ENCODE measurements at places on chromosomes 13 and 19.

DNA sequence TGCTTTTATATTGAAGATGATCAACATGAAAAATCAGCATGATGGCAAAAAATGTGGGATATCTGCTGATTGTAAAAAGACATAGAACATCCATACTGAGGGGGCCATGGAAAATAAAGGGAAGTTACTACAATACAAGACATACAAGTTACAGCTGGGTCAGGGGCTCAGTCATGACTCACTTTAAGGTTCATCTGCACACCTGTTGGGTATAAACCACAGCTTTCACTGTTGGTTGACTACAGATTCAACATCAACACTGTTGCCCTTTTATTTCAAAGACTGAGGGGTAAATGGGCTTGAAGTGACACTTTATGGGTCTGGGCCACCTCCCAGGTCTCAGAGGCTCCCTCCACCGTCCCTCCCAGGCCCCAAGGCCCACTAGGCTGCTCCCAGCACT is 98.1 kb upstream of the IRS2 start:
- no peak for DNase-seq

DNA sequence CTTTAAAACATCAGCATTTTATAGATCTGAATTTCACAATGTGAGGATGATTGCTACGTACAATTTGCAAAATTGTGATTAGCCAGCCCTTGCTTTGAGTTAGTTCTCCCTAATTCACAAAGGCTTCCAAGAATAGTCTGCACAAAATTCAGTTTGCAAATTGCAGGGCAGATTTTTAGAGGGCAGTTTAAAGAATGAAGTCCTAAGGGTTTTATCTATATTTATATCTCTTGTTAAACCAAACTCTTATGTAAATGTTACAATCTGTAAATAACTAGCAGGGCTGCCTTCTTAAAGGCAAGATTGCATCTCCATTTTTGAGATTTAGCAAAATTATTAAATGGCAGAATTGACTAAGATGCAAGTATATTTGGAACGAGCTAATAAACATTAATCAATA is 52.8 kb upstream of the ZNF536 start:
- DNase-seq, result no peak

GRCh38 chr19:326871-327270 is 17.7 kb downstream of the MIER2 start:
- no peak for DNase-seq

GRCh38 chr19:47176627-47177090 is 46.0 kb downstream of the SAE1 start:
- no peak for DNase-seq

GRCh38 chr19:30895946-30896345 is 453.3 kb downstream of the TSHZ3 start:
- no peak for DNase-seq

GRCh38 chr13:47549219-47549752 is 451.8 kb downstream of the SUCLA2 start:
- no peak for DNase-seq

DNA sequence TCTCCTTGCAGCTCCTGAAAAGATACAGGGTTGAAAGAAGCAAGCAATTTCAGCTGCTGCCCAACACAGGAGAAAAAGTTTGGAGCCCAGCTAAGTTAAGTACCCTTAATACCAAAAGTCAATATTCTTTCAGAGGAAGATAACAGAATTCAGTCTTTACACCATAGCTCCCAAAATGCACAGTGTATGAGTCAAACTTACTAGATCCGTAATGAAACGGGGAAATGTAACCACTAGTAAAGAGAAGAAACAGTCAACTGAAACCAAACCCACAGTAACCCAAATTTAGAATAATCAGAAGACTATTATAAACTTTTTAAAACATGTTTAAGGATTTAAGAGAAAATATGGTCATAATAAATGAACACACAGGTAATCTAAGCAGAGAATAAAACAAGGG is 45.2 kb downstream of the SUCLA2 start:
- no peak for DNase-seq

DNA sequence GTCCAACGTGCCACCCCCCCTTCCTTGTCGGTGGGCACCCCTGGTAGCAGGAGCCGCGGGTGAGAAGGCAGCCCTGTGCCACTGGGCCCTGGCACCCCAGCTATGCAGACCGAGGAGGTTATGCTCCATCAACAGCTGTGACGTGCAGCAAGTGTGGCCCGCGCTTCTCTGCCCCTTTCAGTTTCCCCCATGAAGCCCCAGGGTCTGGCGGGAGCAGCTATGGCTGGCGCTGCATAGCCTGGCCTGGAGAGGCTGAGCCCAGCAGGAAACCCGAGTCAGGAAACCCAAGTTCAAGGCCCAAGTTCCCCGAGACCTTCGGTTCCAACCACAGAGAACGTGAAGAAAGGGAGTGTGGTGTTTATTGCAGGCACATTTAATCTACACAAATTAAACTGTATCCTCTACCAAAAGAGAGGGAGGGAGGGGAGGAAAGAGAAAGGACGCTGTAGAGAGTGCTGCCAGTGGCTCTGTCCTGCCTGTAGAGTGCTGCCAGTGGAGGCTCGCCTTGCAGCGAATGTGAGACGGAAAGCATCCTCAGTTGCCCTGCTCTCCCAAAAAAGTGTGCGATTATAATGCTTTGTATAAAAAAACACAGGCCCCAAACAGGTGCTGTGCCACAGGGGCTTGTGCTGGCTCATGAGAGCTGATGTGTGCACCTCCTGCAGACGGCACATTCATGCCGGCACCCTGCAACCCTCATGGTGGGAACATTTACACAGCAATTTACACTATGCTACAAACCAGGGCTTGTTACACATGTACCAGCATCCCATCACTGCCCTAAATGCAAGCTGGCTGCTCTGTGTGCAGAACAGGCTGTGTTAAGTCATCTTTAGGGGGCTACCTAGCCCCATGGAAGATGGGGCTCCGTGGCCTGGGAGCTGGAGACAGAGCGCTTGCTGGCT is 16.3 kb downstream of the POP4 start:
- peak; percentile 12 for DNase-seq

DNA sequence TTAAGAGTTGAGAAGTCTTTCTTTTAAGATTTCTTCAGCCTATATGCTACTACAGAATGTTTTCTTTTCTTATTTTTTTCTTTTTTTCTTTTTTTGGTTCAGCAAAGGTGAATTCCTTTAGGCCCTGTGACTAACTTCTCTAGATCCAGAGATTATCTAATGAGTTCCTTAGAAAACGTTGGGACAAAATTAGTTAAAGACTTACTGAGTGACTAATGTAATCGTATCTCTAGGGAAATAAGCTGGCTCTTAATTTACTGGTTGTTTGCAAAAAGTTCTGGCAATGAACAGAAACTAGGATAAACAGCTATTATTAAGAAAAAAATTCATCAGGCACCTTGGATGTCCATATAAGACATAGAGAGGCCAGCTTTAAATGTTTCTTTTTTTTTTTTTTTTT is 30.7 kb upstream of the CSNK1A1L start:
- DNase-seq, result no peak

DNA sequence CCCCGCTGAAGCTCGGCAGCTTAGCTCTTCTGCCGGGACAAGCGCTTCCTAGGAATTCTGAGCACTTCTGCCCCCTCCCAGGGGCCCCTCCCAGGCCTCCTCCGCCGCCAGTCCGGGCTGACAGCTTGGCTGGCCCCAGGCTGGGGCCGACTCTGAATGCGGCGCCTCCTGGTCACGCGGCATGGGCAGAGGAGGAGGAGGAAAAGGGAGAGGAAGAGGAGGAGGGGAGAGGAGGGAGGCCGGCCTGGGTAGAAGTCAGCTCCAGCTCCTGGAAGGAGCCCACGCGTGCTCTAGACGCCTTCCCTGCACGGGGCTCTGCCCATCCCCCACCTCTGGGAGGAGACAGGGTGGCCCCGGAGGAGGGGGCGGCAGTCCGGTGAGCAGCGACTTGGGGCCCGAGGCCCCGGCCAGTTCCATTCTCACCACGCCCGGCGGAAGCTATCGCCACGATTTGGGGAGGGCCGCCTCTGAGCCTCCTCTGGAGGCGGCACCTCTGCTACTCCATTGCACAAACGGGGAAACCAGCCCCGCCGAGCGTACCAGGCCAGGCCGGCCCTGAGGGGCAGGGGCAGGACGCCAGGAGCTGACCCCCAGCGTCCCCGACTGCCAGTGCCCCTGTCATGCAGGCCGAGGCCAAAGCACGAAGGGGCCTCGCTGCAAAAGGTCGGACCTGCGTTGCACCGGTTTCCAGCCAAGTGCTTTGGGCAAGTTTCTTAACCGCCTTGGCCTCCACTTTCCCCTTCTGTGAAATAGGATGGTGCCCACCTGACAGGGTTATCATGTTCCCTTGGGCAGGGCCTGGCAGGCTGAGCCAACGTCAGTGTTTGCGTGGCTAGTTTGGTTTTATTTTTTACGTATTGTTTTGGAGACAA is 31.6 kb downstream of the CCNE1 start:
- DNase-seq, result no peak

DNA sequence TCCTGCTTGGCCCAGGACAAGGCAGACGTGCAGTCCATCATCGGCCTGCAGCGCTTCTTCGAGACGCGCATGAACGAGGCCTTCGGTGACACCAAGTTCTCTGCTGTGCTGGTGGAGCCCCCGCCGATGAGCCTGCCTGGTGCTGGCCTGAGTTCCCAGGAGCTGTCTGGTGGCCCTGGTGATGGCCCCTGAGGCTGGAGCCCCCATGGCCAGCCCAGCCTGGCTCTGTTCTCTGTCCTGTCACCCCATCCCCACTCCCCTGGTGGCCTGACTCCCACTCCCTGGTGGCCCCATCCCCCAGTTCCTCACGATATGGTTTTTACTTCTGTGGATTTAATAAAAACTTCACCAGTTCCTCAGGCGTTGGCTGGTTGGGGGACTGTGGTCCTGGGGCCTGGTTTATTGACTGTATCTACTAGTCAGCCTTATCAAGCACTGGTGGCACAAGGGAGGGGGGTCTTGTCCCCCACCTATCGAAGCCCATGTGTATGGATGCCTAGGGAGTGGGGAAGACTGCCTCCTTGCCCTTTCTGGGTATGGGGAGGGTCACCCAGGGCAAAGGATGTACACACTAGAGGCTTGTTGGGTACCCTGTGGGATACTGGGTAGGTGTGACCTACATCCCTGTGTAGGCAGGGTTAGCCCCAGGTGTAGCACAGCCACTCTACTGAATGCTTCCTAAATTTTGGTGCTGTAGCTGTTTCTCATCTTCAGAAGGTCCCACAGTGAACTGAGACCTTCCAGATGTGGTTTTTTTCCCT is 4.4 kb downstream of the CHMP2A start:
- no peak for DNase-seq

DNA sequence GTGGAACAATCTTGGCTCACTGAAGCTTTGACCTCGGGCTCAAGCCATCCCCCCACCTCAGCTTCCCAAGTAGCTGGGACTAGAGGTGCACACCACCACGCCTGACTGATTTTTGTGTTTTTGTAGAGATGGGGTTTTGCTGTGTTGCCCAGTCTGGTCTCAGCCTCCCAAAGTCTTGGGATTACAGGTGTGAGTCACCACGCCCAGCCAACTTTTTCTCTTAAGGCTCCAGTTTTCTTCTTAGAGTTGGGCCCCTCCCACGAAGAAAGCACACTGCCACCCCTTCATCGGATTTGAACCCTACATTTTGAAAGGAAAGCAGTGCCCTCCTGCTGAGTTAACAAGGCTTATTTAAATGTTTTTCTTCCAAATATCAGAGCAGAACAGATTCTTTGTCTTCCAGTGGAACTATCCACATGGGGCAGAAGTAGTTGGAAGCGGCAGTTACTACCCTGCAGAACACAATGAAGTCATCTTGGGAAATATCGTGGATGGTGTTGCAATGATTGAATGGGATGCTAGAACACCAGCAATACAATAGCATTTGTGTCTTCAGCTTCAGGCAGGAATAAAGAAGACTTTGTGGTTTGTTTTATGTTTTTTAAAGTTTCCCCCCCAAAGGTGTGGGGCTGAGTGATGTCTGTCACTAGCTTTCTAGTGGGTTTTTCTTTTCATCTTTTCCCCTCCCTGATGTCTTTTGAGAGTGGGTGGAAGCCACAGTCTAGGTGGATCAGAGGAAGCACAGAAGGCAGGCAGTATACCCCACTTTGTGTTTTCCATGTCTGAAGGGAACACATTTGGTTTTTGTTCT is 8.9 kb downstream of the ACTN4 start:
- DNase-seq, result peak; percentile 98

- DNase-seq, result no peak
These were observed 30.1 kb downstream of the RDH8 start for GRCh38 chr19:10043286-10043927.

- peak; percentile 50 for DNase-seq
These were observed 11.8 kb upstream of the FBN3 start for GRCh38 chr19:8161135-8161646.

GRCh38 chr13:87129602-87130300 is 541.4 kb upstream of the SLITRK5 start:
- peak; percentile 2 for DNase-seq

- no peak for DNase-seq
These were observed 8.7 kb upstream of the GALP start for GRCh38 chr19:56167064-56167578.

DNA sequence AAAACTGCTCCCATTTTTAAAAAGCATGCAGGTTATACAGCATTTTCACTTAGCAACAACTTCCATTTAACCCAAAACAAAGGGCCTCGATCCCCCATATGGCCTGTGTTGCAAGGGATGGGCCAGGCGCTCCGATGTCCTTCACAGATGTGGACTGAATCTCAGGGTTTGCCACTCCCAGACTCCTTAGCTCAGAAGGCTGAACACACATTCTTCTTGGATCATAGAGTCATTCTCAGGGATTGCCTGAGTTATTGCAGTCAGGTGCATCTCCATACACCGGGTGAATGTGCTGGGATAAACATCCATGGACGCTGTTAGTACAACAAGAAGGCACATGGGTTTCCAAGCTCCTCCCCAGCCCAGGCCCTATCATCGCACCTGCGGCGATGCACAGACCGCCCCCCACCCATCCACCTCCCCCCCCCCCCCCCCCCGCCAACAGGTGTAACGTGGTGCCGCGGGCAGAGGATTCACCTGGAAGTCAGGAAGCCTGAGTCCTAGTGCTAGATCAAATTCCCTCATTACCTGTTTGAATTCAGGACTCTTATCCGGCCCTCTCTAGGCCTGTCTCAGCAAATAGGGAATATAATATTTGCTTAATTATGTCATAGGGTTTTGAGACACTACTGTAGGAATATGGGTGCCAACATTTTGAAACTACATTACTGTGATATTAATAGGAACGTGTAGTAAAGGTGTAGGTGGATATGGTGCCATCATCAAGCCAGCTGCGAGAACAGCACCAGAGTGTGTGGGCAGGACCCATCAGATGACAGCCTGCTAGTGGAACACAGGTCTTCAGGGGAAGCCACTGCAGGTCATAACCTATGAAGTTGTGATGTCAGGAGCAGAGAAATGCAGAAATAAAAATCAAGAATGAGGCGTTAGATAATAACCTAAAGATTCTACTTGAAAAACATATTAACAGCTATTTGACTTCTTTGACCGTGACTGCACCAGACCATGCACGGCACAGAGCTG is 110.9 kb downstream of the SACS start:
- DNase-seq, result no peak

- no peak for DNase-seq
These were observed 54.0 kb downstream of the RFX2 start for GRCh38 chr19:6056282-6056741.

GRCh38 chr13:24746618-24747247 is 17.2 kb upstream of the RNF17 start:
- DNase-seq, result peak; percentile 26

- no peak for DNase-seq
These were observed 42.3 kb downstream of the RFX2 start for GRCh38 chr19:6067975-6068374.

All from SW480 (cell line).